8988T (cell line): ENCODE measurements at places on chromosomes 12 and 14.

DNA sequence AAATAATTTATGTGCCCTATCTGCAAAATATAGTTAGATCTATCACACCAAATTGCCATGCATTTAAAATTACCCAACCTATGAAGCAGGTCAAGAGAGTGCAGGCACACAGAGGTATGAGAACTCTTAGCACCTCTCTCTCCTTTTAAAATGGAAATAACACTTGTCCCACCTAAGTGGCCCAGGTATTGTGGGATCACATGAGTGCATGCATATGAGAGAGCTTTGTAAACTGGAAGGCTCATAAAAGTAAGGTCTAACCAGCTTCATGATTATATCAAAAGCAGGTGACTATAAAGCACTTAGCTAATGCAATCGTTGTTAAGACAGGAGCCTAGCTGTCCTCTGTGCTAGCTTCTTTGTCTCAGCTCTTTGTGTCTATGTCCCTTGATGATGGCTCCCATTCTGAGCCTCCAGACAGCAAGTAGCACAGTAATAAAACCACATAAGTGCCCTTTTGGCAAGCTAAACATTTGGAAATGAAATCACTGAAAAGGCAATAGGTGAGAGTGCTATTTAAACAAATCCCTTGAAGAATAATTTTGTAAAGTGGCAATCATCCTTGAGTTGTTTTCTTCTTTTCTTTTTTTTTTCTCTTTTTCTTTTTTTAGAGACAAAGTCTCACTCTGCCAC, 219.0 kb downstream of the NTF3 start:
- DNase-seq: no peak

GRCh38 chr12:25995906-25996305, 37.4 kb downstream of the RASSF8 start:
- no peak for DNase-seq

DNA sequence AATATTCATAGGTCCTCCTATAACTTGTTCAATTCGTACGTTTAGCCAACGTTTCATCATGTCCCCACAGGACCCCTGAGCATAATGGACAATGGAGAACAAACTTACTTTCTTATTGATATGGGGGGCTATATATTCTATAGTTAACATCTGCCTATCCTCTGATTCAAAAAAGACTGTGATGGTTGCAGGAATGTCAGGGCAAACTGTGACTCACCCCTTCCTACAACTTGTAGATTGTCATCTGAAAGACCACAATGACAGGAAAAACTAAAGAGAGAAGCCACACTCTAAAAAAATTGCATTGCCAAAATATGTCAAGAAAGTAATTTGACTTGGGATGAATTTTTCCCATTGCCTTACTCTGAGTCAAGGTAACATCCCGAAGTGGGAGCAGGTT, 50.8 kb downstream of the CATSPERB start:
- DNase-seq: no peak

DNA sequence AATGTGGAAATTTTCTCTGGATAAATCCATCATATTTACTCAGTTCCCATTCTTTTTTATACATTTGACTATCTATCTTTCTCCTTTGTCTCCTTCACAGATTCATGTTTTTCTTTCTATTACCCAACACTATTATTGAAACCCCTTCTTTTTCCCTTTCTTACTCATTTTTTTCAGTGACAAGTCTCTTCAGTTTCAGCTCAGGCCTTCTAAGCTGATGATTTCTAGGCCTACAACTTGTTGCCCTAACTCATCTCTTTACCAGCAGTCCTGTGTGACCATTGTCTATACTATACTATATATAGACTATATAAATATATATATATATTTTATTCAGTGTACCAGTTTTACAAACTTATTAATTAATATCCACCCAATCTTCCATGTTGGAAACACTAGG, 31.8 kb downstream of the SLC16A7 start:
- no peak for DNase-seq

DNA sequence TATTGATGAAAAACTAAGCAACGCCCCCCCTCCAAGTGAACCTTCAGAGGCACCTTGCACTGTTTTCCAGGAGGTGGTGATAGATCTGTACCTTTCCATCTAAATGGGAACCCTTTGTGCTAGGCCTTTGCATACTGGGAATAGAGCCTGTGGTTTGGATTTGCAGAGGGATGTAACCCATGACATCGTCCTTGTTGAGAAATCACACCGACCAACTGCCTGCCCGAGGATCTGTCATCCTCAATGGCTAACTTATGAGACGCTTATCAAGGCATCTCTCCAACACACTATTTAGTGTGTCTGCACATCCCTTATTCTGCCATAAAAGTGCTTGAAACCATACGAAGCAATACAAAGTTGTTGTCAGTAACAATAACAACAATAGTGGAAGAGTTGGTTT, 22.9 kb downstream of the NTN4 start:
- no peak for DNase-seq

GRCh38 chr12:132384916-132385774, 55.8 kb upstream of the GALNT9 start:
- DNase-seq: no peak

DNA sequence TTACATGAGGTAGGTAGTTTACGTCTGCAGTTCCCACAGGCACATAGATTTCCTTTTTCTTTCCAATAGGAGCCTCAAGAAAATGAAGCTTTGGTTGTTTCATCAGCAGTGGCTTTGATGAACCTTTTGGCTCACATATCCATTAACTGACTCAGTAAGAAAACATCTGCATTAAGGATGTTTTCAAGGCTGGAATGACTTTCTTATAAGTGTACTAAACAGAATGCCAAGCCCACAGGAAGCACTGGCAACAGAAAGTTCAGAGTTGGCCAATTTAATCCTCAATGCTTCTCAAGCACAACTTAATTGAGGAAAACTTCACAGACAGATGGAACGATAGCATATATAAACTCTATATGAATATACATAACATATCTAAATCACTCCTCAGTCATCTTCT, 63.5 kb downstream of the ST8SIA1 start:
- no peak for DNase-seq

- no peak for DNase-seq
Observed at GRCh38 chr12:116454076-116454475, 105.1 kb upstream of the MAP1LC3B2 start.

GRCh38 chr14:104378698-104379113, 200.9 kb upstream of the C14orf180 start:
- no peak for DNase-seq

- no peak for DNase-seq
Observed at GRCh38 chr12:42396473-42397259, 70.7 kb downstream of the PPHLN1 start.

DNA sequence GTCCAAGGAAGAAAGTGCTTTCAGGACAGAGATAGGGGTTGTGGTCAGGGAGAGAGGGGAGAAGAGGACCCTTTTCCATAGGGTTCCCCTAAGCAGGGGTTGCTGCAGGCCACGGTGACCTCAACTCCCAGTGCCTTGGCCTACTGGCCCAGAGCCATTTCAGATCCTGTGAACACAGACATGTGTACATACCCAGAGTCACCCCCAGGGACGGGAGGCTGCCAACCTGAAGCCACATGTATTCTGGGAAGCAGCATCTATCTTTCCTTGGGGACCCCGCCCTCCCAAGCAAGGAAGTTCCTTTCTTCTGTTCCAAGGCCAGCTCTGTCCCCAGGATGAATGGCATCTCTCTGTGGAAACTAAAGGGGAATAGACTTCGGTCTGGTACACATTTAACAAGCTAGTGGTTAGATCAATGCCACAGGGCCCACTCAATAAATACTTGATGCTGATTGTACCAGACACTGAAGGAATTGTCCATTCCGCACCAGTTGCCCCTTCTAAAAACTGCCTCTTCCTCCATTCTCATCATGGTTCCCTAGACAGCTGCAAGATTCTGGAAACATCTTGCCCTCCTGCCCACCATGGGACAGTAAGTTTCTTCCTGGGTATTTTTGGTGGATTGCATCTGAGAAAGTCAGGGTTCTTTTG, 25.2 kb upstream of the DGLUCY start:
- DNase-seq: no peak

DNA sequence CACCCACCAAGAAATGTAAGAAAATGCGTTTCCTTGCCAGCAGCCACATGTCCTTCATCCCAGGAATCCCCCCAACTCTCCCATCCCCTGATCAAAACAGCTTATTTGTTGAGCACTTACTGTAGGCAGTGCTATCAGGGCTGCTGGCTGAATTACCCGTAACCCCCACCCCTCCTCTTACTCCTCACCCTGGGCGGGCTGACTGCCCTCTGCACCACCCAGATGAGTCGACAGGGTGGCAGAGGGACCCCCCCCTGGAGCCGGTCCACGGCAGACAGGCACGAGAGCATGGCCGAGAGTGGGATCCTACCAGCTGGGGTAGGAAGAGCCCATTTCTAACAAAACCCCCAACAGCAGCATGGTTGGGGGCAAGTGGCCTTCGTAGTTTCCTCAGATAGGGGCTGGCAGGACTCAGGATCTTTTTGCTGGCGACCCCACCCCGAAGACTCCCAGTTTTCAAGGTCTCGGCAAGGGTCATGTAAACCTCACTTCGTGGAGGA, 1.1 kb upstream of the RHOF start:
- no peak for DNase-seq

- peak; percentile 12 for DNase-seq
Observed at GRCh38 chr12:49030119-49030518, 11.5 kb upstream of the PRKAG1 start.

DNA sequence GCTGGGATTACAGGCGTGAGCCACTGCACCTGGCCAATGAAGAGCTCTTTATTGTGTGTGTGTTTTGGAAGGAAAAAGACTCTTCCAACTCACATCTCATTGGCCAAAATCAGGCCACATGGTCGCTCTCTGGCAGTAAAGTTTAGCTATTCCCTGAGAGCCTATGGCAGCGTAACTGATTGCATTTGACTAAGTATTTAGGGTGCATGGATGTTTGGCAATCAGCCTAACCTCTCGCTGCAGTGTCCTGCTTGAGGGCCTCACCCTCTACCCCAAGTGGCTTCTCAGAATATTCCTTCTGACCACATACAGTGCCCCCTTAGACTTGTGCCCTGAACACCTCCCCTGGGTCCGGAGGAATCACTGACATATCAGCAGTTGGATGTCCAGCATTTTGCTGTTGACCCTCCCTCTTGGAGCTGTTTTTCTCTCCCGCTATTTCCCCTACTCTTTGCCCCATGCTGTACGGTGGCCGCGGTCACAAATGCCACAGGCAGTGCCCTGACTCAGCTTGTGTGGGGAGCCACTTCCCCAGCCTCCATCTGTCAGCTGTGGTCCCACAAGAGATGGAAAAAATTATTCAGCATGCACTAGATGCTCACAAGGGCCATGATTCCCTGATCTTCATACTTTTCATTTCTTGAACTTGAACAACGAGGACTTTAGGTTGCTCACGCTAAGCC, 9.5 kb downstream of the PHETA1 start:
- no peak for DNase-seq
